T47D (cell line): ENCODE measurements at places on chromosomes 2 and 18.
A peak's percentile ranks its signal among the peaks of the same experiment; 100 is the strongest.

DNA sequence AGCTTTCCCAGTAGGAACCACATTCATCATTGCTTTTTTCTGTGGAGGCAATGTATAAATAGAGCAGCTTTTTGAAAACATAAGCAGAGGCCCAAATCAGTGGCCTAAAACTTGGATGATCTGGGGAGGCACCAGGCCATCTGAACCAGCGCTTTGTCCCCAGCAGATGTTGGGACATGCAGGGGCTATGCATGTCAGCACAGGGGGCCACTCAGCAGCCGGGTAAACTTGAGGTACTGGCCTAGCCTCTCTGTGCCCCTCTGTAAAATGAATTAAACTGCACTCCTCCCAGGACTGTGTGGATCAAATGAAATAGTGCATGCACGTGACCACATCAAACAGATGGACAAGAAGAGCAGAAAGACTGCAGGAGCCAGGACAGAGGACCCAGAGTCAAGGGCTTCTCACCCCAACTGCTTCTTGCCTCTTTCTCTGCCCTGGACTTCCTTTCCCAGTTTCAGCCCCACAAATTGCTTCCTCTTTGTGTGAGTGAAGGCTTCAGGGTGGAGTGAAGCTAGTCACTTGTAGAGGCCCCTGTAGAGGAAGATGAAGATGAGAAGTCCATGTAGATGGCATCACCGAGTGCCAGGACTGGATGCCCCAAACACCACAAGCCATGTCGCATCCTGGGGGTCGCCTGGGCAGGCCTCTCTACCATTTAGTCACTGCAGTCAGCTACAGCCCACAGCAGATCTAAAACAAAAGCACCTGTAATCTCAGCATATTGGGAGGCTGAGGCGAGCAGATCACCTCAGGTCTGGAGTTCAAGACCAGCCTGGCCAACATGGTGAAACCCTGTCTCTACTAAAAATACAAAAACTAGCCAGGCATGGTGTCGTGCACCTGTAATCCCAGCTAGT is 53.2 kb downstream of the IMPA2 start:
- no peak for DNase-seq

GRCh38 chr2:58638256-58638805 is 397.2 kb upstream of the FANCL start:
- no peak for DNase-seq

DNA sequence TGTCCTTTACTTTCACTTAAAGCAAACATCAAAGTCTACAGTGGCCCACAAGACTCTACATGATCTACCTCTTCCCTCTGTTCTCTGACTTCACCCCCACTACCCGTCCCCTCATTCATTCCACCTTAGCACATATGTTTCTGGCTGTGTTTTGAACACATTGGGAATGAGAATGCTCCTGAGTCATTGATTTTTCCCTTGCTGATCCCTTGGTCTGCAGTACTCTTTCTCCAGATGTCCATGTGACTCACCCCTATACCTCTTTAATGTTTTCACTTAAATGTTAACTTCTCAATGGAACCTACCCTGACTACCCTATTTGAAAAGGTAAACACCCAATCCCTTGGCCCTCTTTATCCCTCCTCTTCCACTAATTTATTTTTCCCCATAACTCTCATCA is 30.7 kb upstream of the FRZB start:
- DNase-seq, result no peak

GRCh38 chr2:100789361-100789760 is 30.6 kb upstream of the NPAS2 start:
- no peak for DNase-seq

GRCh38 chr2:181177376-181177775 is 197.0 kb downstream of the UBE2E3 start:
- no peak for DNase-seq

DNA sequence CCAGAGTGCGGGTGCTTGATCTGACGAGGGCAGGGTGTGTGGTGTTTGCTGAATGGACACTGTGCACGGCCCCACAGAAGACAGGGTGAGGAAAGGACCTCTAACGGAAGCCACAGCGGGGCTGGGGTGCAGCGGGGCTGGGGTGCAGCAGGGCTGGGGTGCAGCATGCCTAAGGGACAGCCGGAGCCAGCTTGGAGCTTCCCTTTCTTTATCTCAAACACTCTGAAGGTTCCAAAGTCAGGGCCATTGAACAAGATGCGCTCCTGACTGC is 35.0 kb downstream of the PXDN start:
- no peak for DNase-seq

DNA sequence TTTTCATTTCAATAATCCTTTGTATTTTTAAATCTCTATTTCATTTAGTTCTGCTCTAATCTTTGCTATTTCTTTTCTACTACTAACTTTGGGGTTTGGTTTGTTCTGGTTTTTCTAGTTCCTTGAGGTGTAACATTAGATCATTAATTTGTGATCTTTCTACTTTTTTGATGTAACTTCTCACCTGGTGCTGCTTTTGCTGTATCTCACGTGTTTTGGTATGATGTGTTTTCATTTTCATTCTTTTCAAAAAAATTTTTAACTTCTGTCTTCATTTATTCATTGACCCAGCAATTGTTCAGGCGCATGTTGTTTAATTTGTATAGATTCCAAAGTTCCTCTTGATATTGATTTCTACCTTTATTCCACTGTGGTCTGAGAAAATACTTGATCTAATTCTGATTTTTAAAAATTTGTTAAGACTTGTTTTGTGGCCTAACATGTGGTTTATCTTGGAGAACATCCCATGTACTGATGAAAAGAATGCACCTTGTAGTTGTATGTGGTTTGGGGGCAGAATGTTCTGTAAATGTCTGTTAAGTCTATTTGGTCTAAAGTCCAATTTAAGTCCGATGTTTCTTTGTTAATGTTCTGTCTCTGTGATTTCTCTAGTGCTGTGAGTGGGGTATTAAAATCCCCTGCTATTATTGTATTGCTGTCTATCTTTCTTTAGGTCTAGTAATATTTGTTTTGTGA is 17.3 kb upstream of the MALT1 start:
- DNase-seq, result no peak

DNA sequence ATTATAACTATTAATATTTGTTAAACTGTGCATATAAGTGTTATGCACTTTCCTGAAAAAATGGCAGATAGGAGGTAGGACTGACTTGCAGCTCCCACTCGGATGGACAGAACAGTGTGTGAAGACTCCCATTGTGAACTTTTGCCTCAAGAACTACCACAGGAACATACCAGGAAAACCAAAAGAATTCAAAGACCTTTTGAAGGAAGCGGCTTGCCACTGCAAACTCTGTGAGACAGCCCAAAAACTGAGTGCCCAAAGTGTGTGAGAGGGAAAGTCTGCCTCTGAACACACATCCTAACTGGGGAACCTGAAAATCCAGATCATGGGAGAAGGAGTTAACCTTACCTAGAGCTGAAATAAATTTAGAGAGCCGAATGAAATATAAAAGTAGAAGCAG is 171.0 kb downstream of the ZBTB7C start:
- peak; percentile 50 for DNase-seq

- DNase-seq, result no peak
Observed at GRCh38 chr2:238974501-238975166, 126.7 kb downstream of the TWIST2 start.

GRCh38 chr2:167626301-167626700 is 621.1 kb downstream of the STK39 start:
- no peak for DNase-seq

DNA sequence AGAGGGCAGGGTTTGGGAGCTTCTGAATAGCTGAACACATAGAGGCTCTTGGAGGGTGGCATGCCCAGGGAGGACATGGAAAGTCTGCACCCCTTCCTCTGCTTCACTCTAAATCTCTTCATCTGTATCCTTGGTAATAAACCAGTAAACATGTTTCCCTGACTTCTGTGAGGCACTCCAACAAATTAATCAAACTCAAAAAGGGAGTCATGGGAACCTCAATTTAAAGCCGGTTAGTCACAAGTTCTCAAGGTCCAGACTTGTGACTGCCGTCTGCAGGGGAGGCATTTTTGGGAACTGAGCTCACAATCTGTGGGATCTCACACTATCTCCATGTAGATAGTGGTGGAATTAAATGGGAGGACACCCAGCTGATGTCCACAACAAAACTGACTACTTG is 33.1 kb upstream of the STON1 start:
- DNase-seq, result no peak

GRCh38 chr2:2916621-2917020 is 461.0 kb downstream of the EIPR1 start:
- no peak for DNase-seq

GRCh38 chr2:203533676-203534591 is 1.2 kb downstream of the RAPH1 start:
- peak; percentile 21 for DNase-seq

DNA sequence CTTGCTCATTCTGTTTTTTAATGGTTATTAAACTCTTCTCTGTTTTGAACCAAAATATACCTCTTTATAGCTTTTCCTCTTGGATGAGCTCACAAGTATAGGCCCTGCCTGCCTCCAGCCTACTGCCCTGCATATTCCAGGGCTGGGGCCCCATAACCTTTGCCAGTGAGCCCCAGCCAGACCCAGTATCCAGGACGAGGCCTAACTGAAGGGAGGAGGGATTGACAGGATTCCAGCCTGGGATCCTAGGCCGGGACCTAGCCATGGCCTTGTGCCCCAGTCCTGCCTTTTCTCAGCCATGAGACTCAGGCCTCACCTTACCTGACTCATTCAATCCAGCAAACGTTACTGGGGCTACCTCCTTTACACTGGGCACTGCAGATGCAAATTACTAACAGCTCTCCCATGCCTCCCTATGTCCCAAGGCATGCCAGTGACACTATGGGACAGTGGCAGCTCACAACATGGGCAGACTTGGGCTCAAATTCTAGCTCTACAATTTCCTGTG is 159.2 kb downstream of the DDX1 start:
- no peak for DNase-seq

DNA sequence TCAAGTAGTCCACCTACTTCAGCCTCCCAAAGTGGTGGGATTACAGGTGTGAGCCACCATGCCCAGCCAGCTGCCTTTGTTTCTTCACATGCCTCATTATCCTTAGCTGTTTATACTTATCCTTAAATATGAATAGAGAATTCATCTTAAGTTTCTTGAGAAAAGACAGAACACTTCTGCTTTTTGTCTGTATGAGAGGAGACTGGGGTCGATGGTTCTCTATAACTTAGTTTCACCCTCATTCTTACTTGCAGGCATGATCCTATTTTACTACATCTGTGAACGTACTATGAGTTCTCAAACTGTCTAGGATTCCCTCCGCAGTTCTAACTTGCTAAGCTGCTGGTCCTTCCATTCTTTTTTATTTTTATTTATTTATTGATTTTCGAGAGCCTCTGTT is 20.4 kb downstream of the PPM1B start:
- no peak for DNase-seq

DNA sequence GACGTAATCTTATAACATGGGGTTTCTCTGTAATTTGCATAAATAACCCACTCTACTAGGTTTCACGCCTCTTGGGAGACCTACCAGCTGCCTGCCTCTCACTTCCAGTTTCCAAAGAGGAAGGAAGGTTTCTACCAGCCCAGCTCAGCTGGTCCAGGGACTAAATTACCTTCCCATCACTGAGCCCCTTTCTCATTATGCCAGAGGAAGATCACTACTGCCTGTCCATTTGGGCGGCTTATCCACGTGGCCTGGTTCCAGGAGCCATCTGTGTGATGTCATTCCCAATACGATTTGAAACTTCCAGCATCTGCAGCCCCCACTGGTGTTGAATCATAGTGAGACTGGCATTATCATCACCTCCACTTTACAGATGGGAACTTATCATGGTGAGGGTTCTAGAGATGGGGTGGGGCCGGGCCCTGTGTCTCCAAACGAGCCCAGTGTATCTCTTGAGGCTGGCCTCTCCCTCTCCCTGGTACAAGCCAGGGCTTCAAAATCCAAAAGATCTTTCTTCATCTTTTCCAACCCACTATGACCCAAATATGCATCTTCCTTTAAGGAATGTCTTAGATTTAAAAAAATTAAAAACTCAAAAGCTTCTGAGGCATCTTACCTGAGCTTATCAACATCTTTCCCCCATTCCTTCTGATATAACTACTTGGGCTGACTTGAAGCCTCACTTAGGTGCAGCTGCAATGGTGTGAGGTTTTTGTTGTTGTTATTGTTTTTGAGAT is 140.8 kb downstream of the DDX1 start:
- DNase-seq, result no peak

GRCh38 chr2:240957656-240958365 is 40.6 kb upstream of the SNED1 start:
- no peak for DNase-seq

- DNase-seq, result no peak
Observed at GRCh38 chr2:47119001-47119400, 36.1 kb downstream of the STPG4 start.

GRCh38 chr2:176147800-176148496 is 3.4 kb upstream of the HOXD4 start:
- DNase-seq, result no peak

DNA sequence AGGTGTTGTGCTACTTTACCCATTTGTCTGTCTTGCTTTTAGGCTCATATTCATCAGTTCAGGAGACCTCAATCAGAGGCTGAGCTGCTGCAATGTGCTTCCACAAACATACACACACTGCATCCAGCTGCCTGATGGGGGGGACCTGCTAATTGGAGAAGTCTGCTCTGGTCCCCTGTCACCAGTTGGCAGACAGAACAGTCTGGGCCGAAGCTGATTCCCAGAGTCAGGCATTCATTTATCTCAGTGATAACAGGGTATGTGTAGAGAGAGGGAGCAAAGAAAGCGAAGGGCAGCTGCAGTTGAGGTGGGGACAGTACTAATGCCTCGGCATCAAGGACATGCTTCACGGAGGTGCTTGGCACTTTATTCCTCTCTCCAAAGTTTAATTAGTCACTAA is 584.3 kb upstream of the PIK3C3 start:
- DNase-seq, result no peak

DNA sequence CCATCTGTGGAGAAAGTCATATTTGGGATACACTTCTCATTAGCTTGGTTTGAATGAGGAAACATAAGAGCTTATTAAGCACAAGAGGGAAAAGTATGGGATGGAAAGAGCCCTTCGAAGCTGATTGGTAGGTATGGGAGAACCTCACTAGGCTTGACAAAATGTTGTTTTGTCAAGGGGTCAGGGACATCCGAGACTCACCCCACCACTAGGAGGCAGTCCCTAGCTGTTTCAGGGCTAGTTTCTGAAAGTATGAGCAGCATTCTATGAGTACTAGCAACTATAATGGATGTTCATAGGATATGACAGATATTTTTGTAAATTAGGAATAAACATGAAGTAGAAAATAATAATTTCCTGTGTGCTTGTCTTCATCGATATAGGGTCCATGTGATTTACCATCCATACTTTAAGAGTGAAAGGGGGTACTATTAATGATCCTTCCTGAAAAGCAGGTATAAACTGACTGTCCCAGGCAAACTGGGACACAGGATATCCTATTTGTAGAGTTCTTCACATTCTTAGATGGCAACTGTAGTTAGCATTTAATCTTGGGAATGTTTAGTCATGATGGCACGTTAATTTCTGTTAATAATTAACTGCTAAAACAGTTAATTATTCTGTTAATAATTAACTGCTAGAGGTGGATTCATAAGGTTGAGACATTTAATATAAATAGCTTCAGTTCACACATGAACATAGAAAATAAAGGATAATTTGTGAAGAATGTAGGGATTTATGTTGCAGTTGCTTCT is 28.4 kb downstream of the OTX1 start:
- DNase-seq, result peak; percentile 40

GRCh38 chr2:124586835-124587234 is 561.7 kb downstream of the CNTNAP5 start:
- no peak for DNase-seq
